ENCODE measurements at places on chromosomes 5 and 9. TPM values are rescaled to one million over a fixed set of nuclear protein-coding genes. Genes with fewer than 3 reads are reported as not detected.

DNA sequence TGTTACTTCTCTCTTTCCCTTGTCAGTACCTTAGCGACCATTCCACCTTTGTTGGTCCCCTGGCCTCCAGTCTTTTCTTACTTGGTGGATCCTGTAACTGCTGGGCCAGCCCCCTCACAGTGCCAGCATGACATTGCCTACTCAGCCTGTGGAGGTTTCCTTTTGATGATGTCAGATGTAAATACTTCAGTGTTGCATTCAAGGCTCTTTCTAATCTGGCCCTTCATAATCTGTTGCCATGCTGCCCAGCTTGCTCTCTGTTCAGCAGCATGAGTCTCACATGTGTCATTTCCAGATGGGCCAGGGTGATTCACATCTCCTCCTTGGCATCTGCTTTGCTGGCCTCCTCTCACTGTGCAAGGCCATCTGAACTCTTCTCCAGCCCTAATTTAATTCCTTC lies 57.1 kb downstream of the MAST4 start:
- peaks cover 24% of the 10 kb centered on the region for H3K27me3 ChIP-seq
- H3K4me3 ChIP-seq, result no peak overlapping the region
- no peak for DNase-seq

DNA sequence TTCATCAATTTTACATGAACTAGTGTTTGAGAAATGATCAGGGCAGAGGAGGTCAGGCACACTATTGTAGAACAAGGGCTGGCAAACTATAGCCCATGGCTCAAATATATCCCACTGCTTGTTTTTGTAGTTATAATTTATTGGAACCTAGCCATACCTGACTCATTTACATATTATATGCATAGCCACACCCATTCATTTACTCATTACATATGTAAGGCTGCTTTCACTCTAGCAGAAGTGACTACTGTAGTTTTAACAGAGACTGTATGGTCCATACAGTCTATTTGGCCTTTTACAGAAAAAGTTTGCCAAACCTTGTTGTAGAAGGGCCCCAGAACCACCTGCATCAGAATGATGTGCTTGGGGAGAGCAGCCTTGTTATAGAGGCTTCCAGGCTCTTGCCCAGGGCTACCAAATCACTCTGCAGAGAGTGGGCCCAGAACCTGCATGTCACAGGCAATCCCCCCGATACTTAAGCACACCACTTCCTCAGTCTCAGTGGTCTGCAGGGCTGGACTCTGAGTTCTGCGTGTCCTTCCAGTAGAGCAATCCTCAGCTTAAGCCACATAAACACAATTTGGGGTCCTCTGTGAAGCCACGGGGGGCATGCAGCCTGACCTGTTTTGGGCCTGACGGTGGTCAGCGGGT lies 6.7 kb downstream of the ANKS6 start:
- H3K36me3 ChIP-seq, result no peaks in the 10 kb centered on the region
- peaks cover 9% of the 10 kb centered on the region for H3K4me1 ChIP-seq
- no peak overlapping the region for H3K4me3 ChIP-seq
- no peaks in the 10 kb centered on the region for H3K27me3 ChIP-seq
- no peak overlapping the region for H3K27ac ChIP-seq

DNA sequence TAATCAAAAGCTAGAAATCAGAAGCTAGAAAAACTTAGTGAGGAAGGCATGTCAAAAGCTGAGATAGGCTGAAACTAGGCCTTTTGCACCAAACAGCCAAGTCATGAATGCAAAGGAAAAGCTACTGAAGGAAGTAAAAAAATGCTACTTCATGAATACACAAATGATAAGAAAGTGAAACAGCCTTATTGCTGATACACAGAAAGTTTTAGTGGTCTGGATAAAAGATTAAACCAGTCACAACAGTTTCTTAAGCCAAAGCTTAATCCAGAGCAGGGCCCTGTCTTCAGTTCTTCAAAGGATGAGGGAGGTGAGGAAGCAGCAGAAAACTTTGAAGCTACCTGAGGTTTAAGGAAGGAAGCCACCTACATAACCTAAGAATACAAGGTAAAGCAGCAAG lies 102.5 kb upstream of the SH3GL2 start:
- H3K4me1 ChIP-seq, result no peaks in the 10 kb centered on the region
- no peak for DNase-seq
- H3K27me3 ChIP-seq, result no peaks in the 10 kb centered on the region
- no peak overlapping the region for H3K27ac ChIP-seq

DNA sequence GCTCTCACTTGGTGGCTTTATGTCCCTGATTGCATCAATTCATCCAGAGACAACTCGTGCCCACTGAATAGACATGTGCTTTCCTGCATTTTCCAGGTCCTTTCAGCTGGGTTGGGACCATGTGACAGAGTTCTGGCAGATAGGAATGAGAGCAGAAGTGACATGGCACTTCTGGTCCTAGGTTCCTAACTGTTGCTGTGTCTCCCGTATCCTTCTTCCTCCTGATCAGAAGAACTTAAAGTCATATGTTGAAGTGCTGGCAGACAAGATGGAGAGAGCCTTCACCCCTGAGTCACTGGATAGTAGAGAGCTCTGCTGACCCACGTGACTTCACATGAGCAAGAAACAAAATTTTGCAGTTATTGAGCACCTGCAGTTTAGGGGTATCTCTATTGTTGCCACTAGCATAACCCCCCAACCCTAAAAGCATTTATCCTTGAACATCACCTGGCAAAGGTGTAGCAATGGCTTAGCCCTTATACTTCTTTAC lies 80.0 kb downstream of the NREP start:
- no peaks in the 10 kb centered on the region for H3K36me3 ChIP-seq
- DNase-seq, result no peak
- H3K27me3 ChIP-seq, result peaks cover 19% of the 10 kb centered on the region
- no peak overlapping the region for H3K27ac ChIP-seq

GRCh38 chr5:143495110-143495509 lies 91.6 kb upstream of the NR3C1 start:
- no peak overlapping the region for H3K4me3 ChIP-seq
- no peak overlapping the region for H3K27ac ChIP-seq
- DNase-seq, result no peak
- no peaks in the 10 kb centered on the region for H3K4me1 ChIP-seq

DNA sequence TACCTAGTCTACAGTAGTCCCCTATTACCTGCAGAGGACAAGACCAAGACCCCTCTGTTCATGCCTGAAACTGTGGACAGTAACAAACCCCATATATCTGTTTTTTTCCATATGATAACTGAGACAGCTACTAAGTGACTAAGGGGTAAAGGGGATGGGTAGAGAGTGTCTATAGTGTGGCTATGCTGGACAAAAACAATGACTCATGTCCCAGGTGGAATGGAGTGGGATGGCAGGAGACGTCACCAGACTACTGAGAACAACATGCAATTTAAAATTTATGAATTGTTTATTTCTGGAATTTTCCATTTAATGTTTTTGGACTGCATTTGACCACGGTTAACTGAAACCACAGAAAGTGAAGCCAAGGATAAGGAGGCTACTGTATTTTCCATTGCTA lies 171.8 kb downstream of the AGTPBP1 start:
- H3K27me3 ChIP-seq, result no peaks in the 10 kb centered on the region
- peaks cover 8% of the 10 kb centered on the region for H3K36me3 ChIP-seq
- H3K4me3 ChIP-seq, result no peak overlapping the region

DNA sequence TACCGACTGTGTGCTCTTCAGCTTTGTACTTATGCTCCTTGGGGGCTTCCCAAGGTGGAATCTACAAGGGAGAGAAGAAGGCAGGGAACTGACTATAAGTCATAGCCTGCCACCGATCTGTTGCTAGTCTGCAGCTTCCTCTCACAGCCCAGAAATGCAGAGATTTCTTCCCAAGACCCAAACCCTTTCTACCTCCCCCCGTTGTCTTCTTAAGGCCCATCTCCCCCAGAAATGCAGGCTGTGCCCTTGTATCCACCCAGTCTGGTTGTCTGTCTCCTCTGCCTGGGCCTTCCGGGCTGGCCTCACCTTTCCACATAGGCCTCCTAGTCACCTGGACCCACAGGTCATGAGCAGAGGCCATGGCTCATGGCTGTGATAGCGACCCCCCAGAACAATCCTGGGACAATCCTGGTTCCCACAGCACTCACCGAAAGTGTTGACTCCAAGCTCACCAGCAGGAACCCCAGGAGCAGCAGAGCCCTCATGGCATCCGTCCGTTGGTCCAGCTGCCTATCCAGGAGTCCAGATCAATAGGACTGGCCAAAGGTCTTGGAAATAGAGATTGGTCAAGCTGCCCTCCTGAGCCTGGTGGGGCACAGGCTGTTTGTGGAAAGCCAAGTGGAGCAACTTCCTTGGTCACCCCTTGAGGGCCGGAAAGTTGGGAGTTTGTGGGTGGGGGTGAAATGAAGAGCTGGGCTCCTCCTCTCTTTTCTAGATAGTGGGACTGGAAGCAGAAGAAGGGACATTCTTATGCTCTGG lies at the start of gene F12:
F12 (minus strand) TSS at position 522 of the 759 bp plus-strand sequence; CDS start at position 485, 37 bp downstream.
- H3K4me1 ChIP-seq, result peaks cover 50% of the 10 kb centered on the region
- peak within 1 kb of the TSS; percentile 62 for H3K27ac ChIP-seq
- no peaks in the 10 kb centered on the region for H3K27me3 ChIP-seq
- no peaks in the 10 kb centered on the region for H3K36me3 ChIP-seq
- no peak within 1 kb of the TSS for H3K4me3 ChIP-seq

DNA sequence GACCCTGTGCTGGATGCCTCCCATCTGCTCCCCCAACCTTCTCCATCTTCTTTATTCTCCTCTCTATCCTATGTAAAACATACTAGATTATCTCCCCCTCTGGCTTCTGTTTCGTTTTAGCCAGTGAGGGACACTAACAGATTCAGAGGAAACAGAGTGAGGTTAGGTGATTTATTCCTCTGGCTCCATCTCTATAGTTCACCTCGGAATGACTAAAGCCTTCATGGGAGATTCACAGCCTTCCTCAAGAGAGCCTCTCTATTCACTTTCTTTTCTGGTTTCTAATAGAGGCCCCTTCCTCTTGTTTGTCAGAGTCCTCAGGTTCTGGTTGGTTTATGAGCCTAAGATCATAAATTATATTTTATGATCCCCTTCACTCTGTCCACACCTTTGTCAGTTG lies 633.1 kb upstream of the TYRP1 start:
- no peak overlapping the region for H3K27ac ChIP-seq
- no peaks in the 10 kb centered on the region for H3K27me3 ChIP-seq
- H3K36me3 ChIP-seq, result no peaks in the 10 kb centered on the region

DNA sequence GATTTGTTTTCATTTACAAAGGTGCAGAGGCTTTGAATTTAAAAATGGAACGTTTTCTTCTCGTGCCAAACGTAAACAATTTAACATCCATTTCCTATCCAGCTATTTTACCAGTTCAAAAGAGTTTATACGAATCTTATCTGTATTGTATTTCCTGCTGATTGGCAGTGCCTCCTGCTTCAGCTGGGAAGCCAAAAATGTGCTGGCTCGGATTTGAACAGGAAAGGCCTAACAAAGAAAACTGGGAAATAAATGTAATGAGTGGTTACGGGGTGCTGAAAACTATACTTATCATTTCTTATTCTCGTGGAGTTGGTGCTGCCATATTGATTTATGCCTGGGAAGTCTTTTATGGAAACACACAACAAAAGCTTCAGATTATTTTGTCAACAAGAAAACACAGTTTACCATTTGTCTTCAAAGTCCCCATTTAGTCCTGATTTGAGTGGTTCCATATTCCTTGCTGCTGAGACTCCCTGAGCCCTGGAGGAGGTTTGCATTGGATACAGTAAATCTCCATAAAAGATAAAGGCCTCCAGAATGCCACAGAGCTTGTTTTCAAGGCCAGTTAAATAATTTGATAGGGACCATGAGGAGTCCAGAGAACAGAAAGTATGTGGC lies 507.4 kb downstream of the RASEF start:
- no peaks in the 10 kb centered on the region for H3K36me3 ChIP-seq
- no peaks in the 10 kb centered on the region for H3K4me1 ChIP-seq
- H3K27me3 ChIP-seq, result no peaks in the 10 kb centered on the region
- no peak overlapping the region for H3K27ac ChIP-seq

GRCh38 chr5:124733329-124733650 lies 13.1 kb downstream of the ZNF608 start:
- no peak overlapping the region for H3K27ac ChIP-seq
- H3K27me3 ChIP-seq, result peaks cover 8% of the 10 kb centered on the region
- no peak overlapping the region for H3K4me3 ChIP-seq
- no peaks in the 10 kb centered on the region for H3K36me3 ChIP-seq
- no peak for DNase-seq

GRCh38 chr5:4777435-4777834 lies 362.7 kb upstream of the ADAMTS16 start:
- no peak overlapping the region for H3K27ac ChIP-seq
- no peaks in the 10 kb centered on the region for H3K36me3 ChIP-seq
- no peaks in the 10 kb centered on the region for H3K4me1 ChIP-seq
- DNase-seq, result no peak
- no peak overlapping the region for H3K4me3 ChIP-seq

DNA sequence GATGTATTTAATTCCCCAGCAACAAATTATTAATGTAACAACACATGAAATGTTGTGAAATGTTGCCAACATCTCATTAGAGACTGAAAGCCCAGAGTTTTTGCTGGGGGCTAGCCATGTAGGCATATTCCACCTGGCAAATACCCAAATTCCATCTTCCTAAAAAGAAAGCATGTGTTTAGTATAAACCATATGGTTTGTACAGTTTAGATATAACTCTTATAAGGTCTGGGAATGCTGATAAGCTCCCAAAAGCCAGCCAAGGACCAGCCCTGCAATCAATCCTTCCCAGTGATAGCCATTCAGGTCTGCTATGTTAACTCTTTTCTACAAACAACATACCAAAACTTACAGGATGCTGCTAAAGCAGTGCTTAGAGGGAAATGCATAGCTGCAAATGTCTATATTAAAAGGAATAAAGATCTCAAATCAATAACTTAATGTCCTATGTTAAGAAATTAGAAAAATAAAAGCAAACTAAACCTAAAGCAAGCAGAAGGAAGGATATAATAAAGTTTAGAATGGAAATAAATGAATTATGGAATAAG lies 158.9 kb downstream of the AUH start:
- no peak overlapping the region for H3K4me3 ChIP-seq
- peaks cover 59% of the 10 kb centered on the region for H3K36me3 ChIP-seq
- no peaks in the 10 kb centered on the region for H3K27me3 ChIP-seq
- DNase-seq, result no peak

GRCh38 chr5:180988016-180988415 lies 630 bp upstream of the BTNL3 start:
- no peaks in the 10 kb centered on the region for H3K36me3 ChIP-seq
- DNase-seq, result no peak
- peaks cover 32% of the 10 kb centered on the region for H3K27me3 ChIP-seq
- H3K27ac ChIP-seq, result no peak overlapping the region
- H3K4me3 ChIP-seq, result no peak overlapping the region

GRCh38 chr5:158224253-158224652 lies 365.3 kb upstream of the CLINT1 start:
- no peak for DNase-seq
- H3K4me1 ChIP-seq, result no peaks in the 10 kb centered on the region
- H3K36me3 ChIP-seq, result no peaks in the 10 kb centered on the region
- H3K27ac ChIP-seq, result no peak overlapping the region

Gene TAS2R1
- not detected for total RNA-seq

Gene TICAM2
- 1.6 TPM for total RNA-seq

Gene SLC6A18
- not detected for total RNA-seq
